ENCODE measurements at places on chromosomes 3 and 15.

- no peak for DNase-seq
Measured at GRCh38 chr3:159929171-159930141, 59.2 kb upstream of the IL12A start.

- no peak for DNase-seq
Measured at GRCh38 chr15:79408041-79408440, 24.1 kb upstream of the MINAR1 start.

- DNase-seq, result no peak
Measured at GRCh38 chr3:69747511-69748258, 8.4 kb downstream of the MITF start.

DNA sequence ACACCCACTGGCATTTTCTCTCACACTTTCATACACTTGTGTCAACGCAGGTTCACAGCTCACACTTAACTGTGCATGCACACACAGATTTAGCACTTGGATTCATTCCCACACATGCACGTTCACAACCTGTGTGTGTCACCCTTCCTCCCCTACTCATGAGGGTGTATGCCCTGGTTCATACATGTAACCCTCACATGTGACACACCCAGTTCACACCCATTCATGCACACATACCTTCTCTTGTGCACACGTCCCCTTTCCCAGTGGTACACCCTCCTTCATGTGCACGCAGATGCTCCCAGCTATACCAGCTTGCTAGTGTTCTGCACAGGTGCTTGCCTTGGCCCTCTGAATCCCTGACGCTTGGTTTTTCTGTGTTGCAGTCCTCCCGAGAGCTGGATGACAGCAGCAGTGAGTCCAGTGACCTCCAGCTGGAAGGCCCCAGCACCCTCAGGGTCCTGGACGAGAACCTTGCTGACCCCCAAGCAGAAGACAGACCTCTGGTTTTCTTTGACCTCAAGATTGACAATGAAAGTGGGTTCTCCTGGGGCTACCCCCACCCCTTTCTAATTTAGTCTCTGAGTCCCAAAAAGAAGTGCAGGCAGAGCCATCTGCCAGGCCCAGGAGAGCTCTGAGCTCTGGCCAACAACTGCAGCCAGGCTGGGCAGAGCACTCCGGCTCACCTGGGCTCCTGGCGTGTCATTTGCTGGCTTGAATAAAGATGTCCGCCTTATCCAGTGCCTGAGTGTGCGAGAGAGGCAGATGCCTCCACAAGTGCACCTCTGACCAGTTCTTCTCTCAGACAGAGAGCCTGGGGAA is 39.5 kb downstream of the GOLGA6A start:
- DNase-seq, result no peak

GRCh38 chr15:93033434-93034045 is 55.5 kb downstream of the RGMA start:
- no peak for DNase-seq

GRCh38 chr15:48582452-48583247 is 62.9 kb downstream of the FBN1 start:
- DNase-seq, result no peak

GRCh38 chr3:100506355-100506754 is 13.9 kb downstream of the TMEM45A start:
- DNase-seq, result no peak

- DNase-seq, result no peak
Measured at GRCh38 chr3:181805703-181806102, 94.0 kb downstream of the SOX2 start.

DNA sequence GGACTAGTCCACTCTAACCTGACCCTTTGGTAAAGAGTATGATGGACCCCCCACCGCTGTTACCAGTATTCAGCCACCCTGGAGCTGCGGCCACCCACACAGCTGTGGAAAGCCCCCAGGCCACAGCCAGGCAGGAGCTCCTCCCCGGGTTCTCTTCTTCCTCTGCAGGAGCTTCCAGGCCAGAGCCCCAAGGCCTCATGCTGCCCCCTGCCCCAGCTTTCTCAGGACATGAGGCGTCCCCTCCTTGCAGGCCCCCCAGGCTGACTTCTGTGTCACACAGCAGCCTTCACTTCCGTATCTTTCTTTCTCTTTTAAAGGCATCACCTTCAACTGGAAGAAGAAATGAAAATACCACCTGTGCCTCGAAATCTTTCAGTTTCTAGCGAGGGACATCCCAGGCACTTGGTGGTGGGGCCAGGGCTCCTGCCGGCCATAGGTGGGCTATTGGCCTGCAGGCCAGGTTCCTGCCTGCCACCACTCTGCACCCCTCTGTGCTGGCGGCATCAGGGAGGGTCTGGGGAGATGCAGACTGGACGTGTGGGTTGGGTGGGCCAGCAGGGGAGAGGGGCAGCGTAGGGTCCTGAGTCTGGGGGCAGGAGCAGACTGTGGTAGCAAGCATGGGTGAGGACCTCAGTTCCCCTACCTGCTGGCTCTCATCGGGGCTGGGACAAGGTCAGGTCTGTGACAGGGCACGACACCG is 19.9 kb downstream of the KLF13 start:
- no peak for DNase-seq

DNA sequence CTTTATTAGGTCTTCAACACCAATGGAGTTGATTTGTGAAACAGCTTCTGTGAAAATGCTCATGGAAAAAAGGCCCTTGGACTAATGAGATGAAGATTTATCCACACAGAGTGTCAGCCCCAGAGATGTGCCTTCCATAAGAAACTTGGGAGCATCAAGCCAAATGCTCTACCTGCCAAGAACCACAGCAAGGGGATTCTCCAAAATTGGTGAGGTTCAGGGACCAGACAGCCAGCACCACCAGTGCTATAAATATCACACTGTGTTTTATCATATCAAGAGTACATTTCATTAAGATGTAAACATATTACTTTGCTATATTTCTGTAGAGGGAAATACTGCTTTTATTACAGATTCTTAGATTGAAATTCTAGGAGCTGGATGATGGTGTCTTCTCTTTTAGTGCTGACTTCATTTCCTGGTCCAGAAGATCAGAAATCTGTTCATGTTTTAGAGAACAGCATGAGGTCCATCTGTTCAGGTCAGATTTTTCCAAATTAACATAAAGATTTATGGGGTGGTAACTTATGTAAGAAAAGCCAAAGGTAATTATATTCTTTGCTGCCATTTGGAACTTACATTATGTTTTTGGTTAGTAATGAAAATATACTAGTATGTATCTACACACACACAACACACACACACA is 17.7 kb downstream of the SLC35G2 start:
- no peak for DNase-seq

GRCh38 chr3:149810846-149811245 is 2.2 kb upstream of the RNF13 start:
- DNase-seq, result no peak

DNA sequence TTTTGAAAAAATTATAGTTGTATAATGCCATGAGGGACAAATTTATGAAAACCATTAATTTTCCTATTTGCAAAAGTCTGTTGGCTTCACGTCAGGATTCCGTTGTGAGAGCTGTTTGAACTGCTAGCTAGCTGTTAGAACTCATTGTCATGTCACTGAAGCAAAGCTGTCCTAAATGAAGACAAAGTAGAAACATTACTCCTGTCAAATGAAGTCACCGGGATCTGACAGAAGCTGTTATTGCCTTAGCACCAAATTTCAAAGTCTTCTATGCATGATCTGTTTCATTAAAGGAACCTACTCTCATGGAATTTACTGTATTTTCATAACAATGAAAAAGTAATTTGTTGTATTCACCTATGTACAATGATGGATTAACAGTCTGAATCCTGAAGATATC is 479.8 kb downstream of the PLOD2 start:
- no peak for DNase-seq

GRCh38 chr15:101501703-101502373 is 12.3 kb upstream of the PCSK6 start:
- DNase-seq, result no peak

GRCh38 chr3:13025778-13026518 is 47.3 kb downstream of the IQSEC1 start:
- DNase-seq, result no peak

- no peak for DNase-seq
Measured at GRCh38 chr15:97892167-97892938, 68.2 kb upstream of the ARRDC4 start.

- no peak for DNase-seq
Measured at GRCh38 chr3:191460360-191460759, 603 bp upstream of the PYDC2 start.

DNA sequence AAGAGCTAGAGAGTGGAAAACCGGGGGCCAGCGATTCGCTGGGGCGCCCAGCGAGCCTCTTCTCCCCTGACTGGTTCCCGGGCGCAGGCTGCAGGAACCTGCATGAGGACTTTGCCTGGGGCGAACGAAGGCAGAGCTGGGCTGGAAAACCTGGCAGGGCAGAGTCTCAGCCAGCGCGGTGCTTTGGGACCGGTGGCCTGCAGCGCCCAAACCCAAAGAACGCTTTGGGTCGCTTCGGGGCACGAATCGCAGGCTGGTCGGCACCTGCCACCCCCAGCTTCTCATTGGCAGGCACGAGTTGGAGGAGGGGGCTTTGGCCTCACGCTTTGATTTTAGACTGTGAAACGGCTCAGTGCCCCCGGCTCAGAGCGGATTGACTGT is 3.0 kb downstream of the ONECUT1 start:
- DNase-seq, result no peak

GRCh38 chr3:194276768-194277103 is 74.4 kb downstream of the CPN2 start:
- no peak for DNase-seq

GRCh38 chr3:161069511-161070251 is 35.5 kb downstream of the B3GALNT1 start:
- DNase-seq, result no peak

DNA sequence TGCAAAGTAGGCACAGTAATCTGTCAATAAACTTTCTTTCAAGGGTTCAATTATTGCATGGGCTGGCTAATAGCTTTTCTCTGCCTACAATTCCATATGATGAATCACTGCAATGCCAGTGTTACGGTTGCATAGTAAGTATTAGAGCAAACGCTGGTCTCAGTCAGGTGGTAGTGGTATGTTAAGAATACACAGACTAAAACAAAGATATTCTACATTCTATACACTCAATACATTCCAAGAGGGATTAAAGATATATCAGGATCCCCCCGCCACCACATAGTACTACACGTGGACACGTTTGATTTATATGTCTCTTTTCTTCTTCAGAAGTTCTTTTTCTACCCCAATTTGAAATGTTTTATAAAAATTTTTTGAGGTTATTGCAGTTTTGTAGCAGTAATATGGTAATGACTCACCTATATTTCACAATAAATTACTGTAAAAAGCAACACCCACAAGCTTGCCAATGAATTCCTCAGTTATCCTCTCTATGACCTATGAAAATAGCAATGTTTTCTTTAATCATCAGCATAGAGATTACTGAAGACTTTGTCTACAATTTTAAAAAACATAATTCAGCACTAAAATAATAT is 68.2 kb downstream of the CD200R1L start:
- DNase-seq, result no peak

DNA sequence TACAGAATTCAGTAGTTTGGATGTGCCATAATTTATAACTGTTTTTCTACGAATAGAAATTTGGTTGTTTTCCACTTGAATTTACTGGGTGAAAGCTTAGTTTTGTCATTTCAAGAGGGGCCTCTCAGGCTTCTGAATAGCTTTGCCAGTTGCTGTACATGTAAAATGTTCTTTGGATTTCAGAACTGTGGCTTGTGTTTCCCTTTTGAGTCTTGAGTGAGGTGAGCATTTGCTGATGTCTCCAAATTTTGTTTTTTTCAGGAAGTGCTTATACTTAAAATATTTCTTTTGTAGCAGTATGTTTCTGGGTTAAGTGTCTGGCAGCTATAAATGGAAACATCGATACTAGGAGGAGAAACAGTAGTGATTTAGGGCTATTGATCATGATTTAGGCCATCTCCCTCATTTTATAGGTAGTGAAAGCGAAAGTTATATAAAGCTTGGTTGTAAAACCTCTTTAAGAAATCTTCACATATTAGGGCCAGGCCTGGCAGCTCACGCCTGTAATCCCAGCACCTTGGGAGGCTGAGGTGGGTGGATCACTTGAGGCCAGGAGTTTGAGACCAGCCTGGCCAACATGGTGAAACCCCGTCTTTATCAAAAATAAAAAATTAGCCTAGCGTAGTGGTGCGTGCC is 9.2 kb upstream of the TRAK1 start:
- DNase-seq, result no peak

Data from activated CD4-positive, alpha-beta T cell treated with anti-CD3 and anti-CD28 coated beads for 1 hour (primary cell).